ENCODE measurements at places on chromosomes 5 and 9. TPM values are rescaled to one million over a fixed set of nuclear protein-coding genes. Genes with fewer than 3 reads are reported as not detected.

Gene SPINK4
- not detected for total RNA-seq

GRCh38 chr5:92605591-92605990 lies 975.4 kb downstream of the NR2F1-AS1 start:
- DNase-seq = no peak

DNA sequence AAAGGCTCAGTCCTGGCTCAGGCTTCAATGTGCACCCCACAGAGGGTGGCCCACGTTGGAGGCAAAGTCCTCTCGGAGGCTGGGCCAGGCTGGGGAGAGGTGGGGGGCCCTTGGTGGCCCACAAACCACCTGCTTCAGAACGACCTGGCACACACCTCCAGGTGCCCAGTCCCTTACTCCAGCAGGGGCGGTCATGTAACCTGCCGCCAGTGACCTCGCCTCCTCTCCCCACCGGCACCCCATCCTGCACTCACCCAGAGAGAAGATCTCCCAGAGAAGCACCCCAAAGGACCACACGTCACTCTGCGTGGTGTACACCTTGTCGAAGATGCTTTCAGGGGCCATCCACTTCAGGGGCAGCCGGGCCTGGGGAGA lies 22.5 kb upstream of the SCGB3A1 start:
- no peak for DNase-seq

Gene PNPLA7
- total RNA-seq = 0.44 TPM

GRCh38 chr5:79687889-79688288 lies 1.7 kb upstream of the CMYA5 start:
- DNase-seq = no peak

DNA sequence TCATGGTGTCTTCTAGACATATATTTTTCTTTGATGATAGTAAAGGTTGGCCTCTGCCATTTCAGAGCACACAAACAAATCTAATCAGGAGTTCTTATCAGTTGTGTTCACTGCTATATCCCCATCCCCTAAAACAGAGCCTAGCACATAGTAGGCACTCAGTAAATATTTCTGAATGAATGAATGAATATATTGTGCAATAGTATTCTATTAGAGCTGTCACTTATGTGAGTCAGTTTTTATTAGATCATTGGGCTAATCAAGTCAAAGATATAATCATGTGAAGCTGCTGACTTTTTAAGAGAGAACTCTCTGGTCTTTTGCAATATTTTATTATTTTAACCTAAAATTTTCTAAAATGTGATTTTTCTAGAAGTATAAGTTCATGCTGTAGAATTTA lies 84.2 kb downstream of the CHSY3 start:
- no peak for DNase-seq

Gene CBY3
- total RNA-seq = not detected

Gene NDOR1
- total RNA-seq = 2.4 TPM

DNA sequence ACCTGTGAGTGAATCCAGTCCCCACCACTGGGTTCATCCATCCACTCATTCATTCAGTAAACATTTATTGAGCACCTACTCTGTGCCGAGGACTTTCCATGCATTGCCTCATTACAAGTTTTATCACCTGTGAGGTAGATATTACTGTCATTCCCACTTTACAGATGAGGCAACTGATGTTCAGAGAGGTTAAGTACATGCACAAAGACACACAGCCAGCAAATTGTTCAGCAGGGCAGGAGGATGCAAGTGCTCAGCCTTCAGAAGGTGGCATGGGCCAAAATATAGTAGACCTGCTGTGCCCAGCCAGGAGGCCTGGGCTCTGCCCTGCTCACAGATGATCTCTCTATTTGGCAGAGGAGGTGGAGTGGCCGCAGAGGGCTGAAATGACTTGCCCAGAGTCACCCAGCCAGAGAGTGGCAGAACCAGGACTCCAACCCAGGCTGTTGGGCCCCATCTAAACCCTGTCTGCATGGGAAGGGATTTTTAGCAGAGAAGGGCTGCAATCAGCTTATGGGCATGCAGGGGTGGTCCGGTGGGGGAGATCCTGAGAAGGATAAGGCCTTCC lies 7.6 kb upstream of the NEURL1B start:
- DNase-seq = no peak

DNA sequence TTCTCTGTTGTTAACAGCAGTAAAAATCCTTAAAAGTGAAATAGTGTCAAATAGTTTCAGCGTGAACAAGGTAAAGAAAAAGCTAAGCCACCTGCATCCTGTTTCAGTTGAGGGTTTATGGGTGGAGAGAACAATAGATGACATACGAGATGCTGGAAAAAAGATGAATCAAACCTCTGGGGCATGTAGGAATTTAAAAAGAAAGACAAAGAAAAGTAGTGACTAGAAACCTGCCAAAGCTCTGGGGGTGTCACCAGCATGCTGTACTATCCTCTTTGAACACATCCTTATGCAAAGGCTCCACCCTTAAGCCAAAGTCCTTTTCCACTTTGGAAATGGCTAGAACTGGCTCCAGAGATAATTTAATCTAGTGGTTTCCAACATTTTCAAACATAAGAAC lies 22.2 kb downstream of the SCAI start:
- peak; percentile 49 for DNase-seq

Gene FOXD4L6
- under 0.01 TPM for total RNA-seq

- DNase-seq = no peak
Observed at GRCh38 chr5:144292029-144292428, 121.4 kb downstream of the KCTD16 start.

Gene LECT2
- not detected for total RNA-seq

GRCh38 chr9:130488621-130489330 lies 44.0 kb downstream of the ASS1 start:
- DNase-seq = no peak

Gene SHOC1
- total RNA-seq = not detected

GRCh38 chr5:19751326-19751725 lies 236.7 kb downstream of the CDH18 start:
- no peak for DNase-seq

Gene PCDHGA2
- total RNA-seq = 0.65 TPM

Gene DPP7
- total RNA-seq = 63.2 TPM

GRCh38 chr5:103915081-103915480 lies 352.5 kb upstream of the NUDT12 start:
- DNase-seq = no peak

GRCh38 chr9:17425384-17425783 lies 153.5 kb upstream of the SH3GL2 start:
- no peak for DNase-seq

All from lung microvascular endothelial cell (primary cell).